ENCODE measurements at places on chromosomes 2 and 18.

GRCh38 chr2:121545257-121545656 lies 14.6 kb downstream of the RNU4ATAC start:
- DNase-seq, result no peak

- DNase-seq, result no peak
These were observed 13.0 kb downstream of the KCNH7 start for GRCh38 chr2:162825578-162825977.

DNA sequence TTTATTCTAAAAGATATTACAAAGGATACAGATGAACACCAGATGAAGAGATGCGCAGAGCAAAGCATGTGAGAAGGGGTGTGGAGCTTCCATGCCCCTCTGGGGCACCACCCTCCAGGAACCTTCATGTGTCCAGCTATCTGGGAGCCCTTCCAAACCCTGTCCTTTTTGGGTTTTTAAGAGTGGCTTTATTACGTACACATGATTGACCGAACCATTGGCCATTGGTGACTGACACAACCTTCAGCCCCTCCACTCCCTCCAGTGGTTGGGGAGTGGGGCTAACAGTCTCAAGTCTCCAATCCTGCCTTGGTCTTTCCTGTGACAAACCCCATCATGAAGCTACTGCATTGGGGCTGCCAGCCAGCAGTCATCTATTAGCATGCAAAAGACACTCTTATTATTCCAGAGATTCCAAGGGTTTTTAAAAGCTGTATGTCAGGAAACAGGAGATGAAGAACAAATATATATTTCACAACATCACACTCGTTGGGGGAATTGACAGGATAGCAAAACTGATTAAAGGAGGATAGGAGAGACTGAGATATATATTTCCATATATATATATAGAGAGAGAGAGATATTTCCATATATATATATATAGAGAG lies 19.4 kb downstream of the IL1B start:
- no peak for DNase-seq

GRCh38 chr18:12029786-12030584 lies 48.7 kb downstream of the IMPA2 start:
- no peak for DNase-seq

- DNase-seq, result no peak
These were observed 127.6 kb downstream of the ZNF516 start for GRCh38 chr18:76367168-76368125.

GRCh38 chr2:46705654-46706053 lies 210.0 kb downstream of the MCFD2 start:
- DNase-seq, result no peak

DNA sequence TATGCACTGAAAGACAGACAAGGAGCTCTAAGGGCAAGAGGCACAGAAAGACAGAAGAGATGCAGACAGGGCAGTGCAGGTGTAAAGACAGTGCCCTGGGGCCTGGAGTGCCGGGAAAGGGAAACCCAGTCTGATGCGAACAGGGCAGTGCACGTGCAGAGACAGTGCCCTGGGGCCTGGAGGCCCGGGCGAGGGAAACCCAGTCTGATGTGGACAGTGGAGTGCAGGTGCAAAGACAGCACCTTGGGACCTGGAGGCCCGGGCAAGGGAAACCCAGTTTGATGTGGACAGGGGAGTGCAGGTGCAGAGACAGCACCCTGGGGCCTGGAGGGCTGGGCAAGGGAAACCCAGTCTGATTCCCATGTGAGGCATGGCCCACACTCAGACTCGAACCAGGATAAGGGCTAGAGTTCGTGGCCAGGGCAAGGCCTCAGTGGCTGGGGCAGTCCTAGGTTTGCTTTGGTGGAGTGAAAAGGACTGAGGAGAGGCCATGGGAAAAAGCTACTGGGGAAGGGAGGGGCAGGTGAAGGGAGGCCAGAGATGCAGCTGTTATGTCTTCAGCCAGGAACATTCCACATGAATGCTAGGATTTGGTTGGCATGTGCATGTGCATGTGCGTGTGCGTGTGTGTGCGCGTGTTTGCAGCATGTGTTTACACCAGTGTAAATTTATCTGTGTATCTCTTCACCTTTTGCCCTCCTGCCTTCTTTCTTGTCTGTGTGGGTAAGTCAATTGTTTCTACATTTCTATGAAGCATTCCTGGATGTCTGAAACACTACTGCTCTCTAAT lies 39.1 kb upstream of the DNMT3A start:
- no peak for DNase-seq

GRCh38 chr2:238238766-238239542 lies 884 bp downstream of the HES6 start:
- no peak for DNase-seq

- peak; percentile 89 for DNase-seq
These were observed 70.0 kb upstream of the ATP5MC3 start for GRCh38 chr2:175251425-175252041.

GRCh38 chr2:68263632-68264031 lies 11.3 kb upstream of the PPP3R1 start:
- DNase-seq, result no peak

- DNase-seq, result no peak
These were observed 114.6 kb upstream of the CDCA7 start for GRCh38 chr2:173240083-173240482.

GRCh38 chr18:45589356-45590035 lies 25.8 kb upstream of the SLC14A2 start:
- no peak for DNase-seq
